ENCODE measurements at places on chromosomes 12 and 14.
A peak's percentile ranks its signal among the peaks of the same experiment; 100 is the strongest.

DNA sequence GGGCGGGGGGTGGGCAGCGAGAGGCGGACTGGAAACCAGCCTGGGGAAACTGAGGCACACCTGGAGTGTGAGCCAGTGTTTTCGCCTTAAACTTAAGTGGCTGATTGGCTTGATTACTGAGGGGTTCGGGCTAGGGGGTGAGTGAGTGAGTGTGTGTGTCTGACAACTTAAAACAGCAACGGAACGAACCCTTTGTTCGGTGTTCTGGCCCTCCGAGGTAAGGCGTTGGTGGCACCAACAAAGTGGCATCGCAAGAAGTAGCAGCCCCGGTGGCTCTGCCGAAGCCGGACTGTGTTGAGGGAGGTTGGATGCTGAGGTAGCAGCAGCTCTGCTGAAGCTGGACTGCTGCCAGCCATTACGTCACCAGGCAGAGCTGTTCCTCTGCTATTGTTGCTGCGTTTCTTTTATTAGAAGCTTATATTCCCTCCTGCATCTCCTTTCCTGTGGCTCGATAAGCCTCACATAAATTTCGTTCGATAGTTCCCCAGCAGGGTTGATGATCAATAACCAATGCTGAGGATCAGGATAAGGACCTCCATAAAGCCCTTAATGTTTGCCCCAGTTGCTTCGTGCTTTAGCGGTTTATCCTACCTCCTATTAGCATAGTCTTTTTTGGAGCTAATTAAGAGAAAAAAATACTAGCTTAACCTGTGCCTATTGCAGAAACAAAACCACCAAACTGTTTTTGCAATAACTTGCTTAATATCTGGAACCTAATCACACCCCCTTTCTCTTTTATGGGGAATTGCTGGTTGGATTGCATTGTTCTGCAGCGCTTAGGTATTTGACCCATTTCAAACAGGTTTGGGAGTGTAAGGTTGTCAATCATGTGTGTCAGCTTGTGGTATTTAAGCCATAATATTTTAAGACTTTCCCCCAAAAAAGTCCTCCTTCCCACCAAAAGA, 1.3 kb downstream of the GPR137C start:
- peak overlapping the region; percentile 77 for H3K4me3 ChIP-seq
- H3K36me3 ChIP-seq: no peaks in the 10 kb centered on the region

GRCh38 chr12:53499266-53500141, at the start of gene MAP3K12:
MAP3K12 (minus strand) TSS chr12:53499458; CDS start chr12:53487391, 12,067 bp downstream.
- H3K4me3 ChIP-seq: peak within 1 kb of the TSS; percentile 96
- H3K4me1 ChIP-seq: peaks cover 21% of the 10 kb centered on the region
- DNase-seq: peak; percentile 77
- H3K27ac ChIP-seq: peak within 1 kb of the TSS; percentile 93
- H3K36me3 ChIP-seq: peaks cover 12% of the 10 kb centered on the region

- H3K4me3 ChIP-seq: no peak overlapping the region
- H3K27me3 ChIP-seq: no peaks in the 10 kb centered on the region
- no peaks in the 10 kb centered on the region for H3K36me3 ChIP-seq
- DNase-seq: peak; percentile 76
- H3K4me1 ChIP-seq: no peaks in the 10 kb centered on the region
- H3K27ac ChIP-seq: no peak overlapping the region
Measured at GRCh38 chr14:83568141-83568540, 1961.8 kb upstream of the FLRT2 start.

DNA sequence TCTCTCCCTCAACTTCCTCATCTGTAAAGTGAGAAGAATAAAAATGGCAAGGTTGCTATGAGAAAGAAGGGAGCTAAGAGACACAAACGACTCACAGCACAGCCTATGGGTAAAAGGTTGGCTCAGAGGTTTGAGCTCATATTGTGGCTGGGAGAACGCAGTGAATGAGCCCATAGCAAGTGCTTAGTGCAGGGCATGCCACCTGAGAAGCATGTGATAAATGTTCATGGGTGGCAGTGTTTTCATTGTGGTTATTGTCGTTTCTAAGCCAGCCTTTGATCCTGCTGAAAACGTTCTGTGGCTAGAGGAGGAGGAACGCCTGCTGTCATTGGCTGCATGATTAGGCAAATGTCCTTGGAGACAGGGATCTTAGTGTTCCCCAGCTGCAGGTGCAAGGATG, 150.4 kb downstream of the KSR2 start:
- H3K36me3 ChIP-seq: no peaks in the 10 kb centered on the region
- no peak overlapping the region for H3K4me3 ChIP-seq
- no peaks in the 10 kb centered on the region for H3K4me1 ChIP-seq
- H3K27ac ChIP-seq: no peak overlapping the region

- H3K36me3 ChIP-seq: no peaks in the 10 kb centered on the region
- DNase-seq: no peak
- H3K27ac ChIP-seq: no peak overlapping the region
- H3K4me3 ChIP-seq: peak overlapping the region; percentile 56
Measured at GRCh38 chr14:91253795-91254323, 9.4 kb upstream of the GPR68 start.

- H3K4me1 ChIP-seq: no peaks in the 10 kb centered on the region
- DNase-seq: no peak
- H3K27me3 ChIP-seq: no peaks in the 10 kb centered on the region
- H3K4me3 ChIP-seq: no peak overlapping the region
Measured at GRCh38 chr14:70724944-70725343, 83.2 kb downstream of the TTC9 start.

- no peaks in the 10 kb centered on the region for H3K36me3 ChIP-seq
- DNase-seq: peak; percentile 60
- H3K27ac ChIP-seq: peak overlapping the region; percentile 57
- H3K4me1 ChIP-seq: peaks cover 3% of the 10 kb centered on the region
- H3K27me3 ChIP-seq: no peaks in the 10 kb centered on the region
- H3K4me3 ChIP-seq: no peak overlapping the region
Measured at GRCh38 chr12:49244176-49244575, 20.7 kb upstream of the TUBA1C start.

GRCh38 chr12:19196959-19197630, 67.6 kb downstream of the PLEKHA5 start:
- no peaks in the 10 kb centered on the region for H3K27me3 ChIP-seq
- peak; percentile 38 for DNase-seq
- H3K4me1 ChIP-seq: no peaks in the 10 kb centered on the region
- H3K27ac ChIP-seq: no peak overlapping the region

- H3K27me3 ChIP-seq: no peaks in the 10 kb centered on the region
- peak; percentile 73 for DNase-seq
- no peaks in the 10 kb centered on the region for H3K36me3 ChIP-seq
- no peaks in the 10 kb centered on the region for H3K4me1 ChIP-seq
- no peak overlapping the region for H3K4me3 ChIP-seq
- peak overlapping the region; percentile 5 for H3K27ac ChIP-seq
Measured at GRCh38 chr12:28550757-28551704, 360.8 kb downstream of the CCDC91 start.

- no peaks in the 10 kb centered on the region for H3K27me3 ChIP-seq
- no peak overlapping the region for H3K27ac ChIP-seq
- H3K36me3 ChIP-seq: no peaks in the 10 kb centered on the region
- no peak overlapping the region for H3K4me3 ChIP-seq
Measured at GRCh38 chr12:80373666-80374065, 70.4 kb upstream of the PTPRQ start.

DNA sequence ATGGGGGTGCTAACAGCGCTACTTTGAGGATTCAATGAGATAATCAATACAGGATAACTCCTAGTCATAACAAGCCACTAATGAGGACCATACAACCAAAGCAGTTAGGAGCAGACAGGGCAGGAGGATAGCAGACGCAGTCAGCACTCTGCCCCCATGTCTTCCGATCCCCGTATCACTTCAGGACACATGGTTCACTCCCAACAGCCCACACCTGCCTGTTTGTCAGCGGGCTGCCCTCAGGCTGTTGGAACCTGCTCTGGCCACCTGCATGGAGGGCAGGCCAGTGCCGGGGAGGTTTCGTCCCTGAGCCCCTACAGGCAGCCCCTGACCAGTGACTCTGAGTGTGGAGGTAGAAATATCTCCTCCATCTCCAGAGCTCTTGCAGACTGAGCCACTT, 37.1 kb upstream of the LTBP2 start:
- peaks cover 7% of the 10 kb centered on the region for H3K4me1 ChIP-seq
- H3K36me3 ChIP-seq: no peaks in the 10 kb centered on the region
- H3K27ac ChIP-seq: no peak overlapping the region
- H3K4me3 ChIP-seq: no peak overlapping the region
- H3K27me3 ChIP-seq: no peaks in the 10 kb centered on the region

- no peak overlapping the region for H3K4me3 ChIP-seq
- H3K27ac ChIP-seq: no peak overlapping the region
- no peaks in the 10 kb centered on the region for H3K36me3 ChIP-seq
- no peaks in the 10 kb centered on the region for H3K27me3 ChIP-seq
Measured at GRCh38 chr12:40474630-40475029, 217.6 kb upstream of the CNTN1 start.

- H3K27me3 ChIP-seq: no peaks in the 10 kb centered on the region
- no peaks in the 10 kb centered on the region for H3K4me1 ChIP-seq
- DNase-seq: no peak
- no peak overlapping the region for H3K27ac ChIP-seq
- H3K36me3 ChIP-seq: no peaks in the 10 kb centered on the region
Measured at GRCh38 chr14:54332490-54332889, 64.3 kb upstream of the CDKN3 start.

DNA sequence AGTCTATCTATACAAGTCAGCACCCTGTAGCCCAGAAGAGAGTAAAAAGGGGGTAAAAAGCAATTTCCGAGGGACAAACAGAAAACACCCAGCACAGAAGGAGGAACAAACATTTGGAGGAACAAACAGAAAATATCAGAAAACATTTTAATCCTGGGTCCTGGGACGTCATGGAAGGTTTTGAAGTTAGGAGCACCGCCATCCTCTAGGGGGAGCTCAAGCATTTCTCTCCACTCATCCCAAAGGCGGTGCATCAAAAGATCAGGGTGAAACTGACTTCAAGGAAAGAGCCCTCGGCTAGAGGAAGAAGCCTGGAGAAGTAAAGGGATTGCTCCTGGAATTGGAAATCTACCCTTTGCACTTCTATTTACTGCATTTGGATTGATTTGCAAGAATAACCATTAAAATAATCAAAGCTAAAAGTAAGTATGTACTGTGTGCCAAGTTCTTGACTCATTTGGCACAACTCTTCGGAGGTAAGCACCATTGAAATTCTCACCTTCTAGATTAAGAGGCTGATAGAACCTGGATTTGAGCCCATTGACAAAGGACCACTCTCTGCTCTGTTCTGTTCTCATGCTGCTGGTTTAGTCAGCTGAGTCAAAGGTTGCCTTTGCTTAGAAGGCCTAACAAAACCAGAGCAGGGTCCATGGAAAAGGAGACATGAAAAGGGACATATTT, 17.2 kb upstream of the POC1B start:
- no peak overlapping the region for H3K27ac ChIP-seq
- H3K4me1 ChIP-seq: no peaks in the 10 kb centered on the region
- no peaks in the 10 kb centered on the region for H3K36me3 ChIP-seq
- no peaks in the 10 kb centered on the region for H3K27me3 ChIP-seq
- peak; percentile 70 for DNase-seq

DNA sequence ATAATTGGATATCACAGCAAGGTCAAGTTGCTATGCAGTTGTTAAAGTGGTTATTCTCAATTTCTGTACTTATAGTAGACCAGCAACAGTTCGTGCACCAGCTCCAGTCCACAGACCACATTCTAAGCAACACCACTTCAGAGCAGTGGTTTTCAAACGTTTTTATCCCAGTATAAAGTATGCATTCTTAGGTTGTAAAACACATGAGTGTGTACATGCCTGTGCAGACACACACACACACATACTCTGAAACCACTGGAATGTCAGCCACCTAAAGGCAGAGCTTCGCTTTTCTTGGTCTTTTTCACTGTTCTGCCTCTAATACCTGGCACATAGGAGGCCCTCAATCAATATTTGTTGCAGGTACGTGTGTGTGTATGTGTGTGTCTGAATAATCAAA, 22.2 kb upstream of the C12orf71 start:
- no peak overlapping the region for H3K4me3 ChIP-seq
- peak; percentile 81 for DNase-seq
- no peaks in the 10 kb centered on the region for H3K4me1 ChIP-seq
- no peaks in the 10 kb centered on the region for H3K36me3 ChIP-seq
- no peaks in the 10 kb centered on the region for H3K27me3 ChIP-seq
